ENCODE measurements at places on chromosomes 6 and 20.

GRCh38 chr20:34033903-34034302 lies 40.2 kb downstream of the RALY start:
- no peak for DNase-seq

DNA sequence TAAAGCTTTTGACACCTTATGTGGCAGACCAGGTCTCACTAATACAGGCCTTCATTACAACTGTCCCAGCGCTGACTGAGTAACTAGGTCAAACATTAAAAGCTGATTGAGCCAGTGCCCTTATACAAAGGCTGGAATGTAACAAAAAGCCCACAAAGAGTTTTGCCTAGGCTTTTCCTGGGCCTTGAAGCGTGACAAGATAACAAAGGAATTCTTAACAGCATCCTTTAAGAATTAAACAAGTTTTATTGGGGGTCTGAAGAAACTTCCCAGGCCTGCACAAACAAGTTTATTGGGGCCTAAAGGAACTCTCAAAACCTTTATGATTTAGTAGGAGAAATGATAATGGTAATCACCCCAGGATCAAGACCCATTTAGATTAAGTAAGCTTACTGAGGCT lies 267.6 kb upstream of the FAM83B start:
- DNase-seq: no peak

DNA sequence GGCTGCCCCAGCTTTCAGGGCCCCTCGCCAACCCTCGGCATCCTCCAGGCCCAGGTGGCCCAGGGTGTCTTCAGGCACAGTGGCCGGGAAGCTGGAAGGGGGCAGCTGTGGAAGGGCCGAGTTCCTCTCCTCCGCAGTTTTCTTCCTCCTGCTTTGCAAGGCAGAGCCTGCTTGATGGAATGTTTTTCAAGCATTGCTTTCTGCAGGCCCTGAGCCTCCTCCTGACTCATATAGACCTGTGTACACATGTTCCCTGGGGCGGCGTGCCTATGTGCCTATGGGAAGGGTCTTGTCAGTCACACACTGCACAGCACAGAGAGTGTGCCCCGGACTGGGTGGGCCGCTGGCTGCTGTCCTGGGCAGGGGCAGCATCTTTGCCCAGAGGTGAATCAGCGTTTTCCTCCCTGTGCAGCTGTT lies 107.5 kb downstream of the ERMARD start:
- DNase-seq: no peak

GRCh38 chr20:50272724-50273446 lies 82.3 kb downstream of the CEBPB start:
- no peak for DNase-seq

DNA sequence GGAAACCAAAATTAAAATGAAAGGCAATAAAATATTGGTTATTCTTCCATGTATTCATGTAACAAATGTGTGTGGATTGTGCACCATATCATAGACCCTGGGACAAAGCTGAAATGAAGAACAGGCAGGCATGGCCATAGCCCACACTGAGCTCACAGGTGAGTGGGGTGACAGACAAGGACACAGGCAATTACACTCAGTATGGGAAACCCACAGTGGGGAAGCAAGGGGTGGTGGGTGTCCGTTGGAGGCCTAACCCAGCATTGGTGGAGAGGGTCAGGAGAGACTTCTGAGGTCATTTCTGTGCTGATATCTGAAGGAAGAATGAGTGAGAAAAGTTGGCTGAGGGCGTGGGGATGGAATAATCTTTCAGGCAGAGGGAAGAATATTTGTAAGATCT lies 47.6 kb upstream of the MAP3K4 start:
- DNase-seq: no peak

Data from activated T-cell treated with anti-CD3 and anti-CD28 coated beads for 4 hours (primary cell).